ENCODE measurements at places on chromosomes 5 and 9. TPM values are rescaled to one million over a fixed set of nuclear protein-coding genes. Genes with fewer than 3 reads are reported as not detected.

GFI1B gene
- not detected for total RNA-seq

ADRB2 gene
- 68.7 TPM for total RNA-seq

KDM3B gene
- 47.6 TPM for total RNA-seq

PTGS1 gene
- total RNA-seq: 20.1 TPM

SPINK6 gene
- 1.6 TPM for total RNA-seq

CTNND2 gene
- total RNA-seq: 1.3 TPM

PLEKHG4B gene
- not detected for total RNA-seq

FOXD4L4 gene
- total RNA-seq: 0.19 TPM

PCDHAC2 gene
- total RNA-seq: 10.0 TPM

RNF183 gene
- total RNA-seq: 0.19 TPM

ATG10 gene
- 5.4 TPM for total RNA-seq

ZFP37 gene
- 1.5 TPM for total RNA-seq
